SK-N-SH (cell line): ENCODE measurements at places on chromosomes 3 and 15. TPM values are rescaled to one million over a fixed set of nuclear protein-coding genes. Genes with fewer than 3 reads are reported as not detected.

- DNase-seq: peak; percentile 32
Measured at GRCh38 chr3:197283045-197283444, 15.4 kb downstream of the DLG1 start.

Gene MCF2L2
- 0.56 and 0.75 TPM in 2 replicates for polyA plus RNA-seq

Gene GOLGA8R
- polyA plus RNA-seq: 0.76 and 0.86 TPM in 2 replicates

Gene AVEN
- 7.5 and 9.1 TPM in 2 replicates for polyA plus RNA-seq

GRCh38 chr15:59609730-59610712 is 1.6 kb upstream of the GCNT3 start:
- DNase-seq: no peak

Gene ARL6
- 2.6 and 5.1 TPM in 2 replicates for polyA plus RNA-seq

- no peak for DNase-seq
Measured at GRCh38 chr3:120172070-120172469, 77.8 kb upstream of the GSK3B start.

GRCh38 chr3:126134219-126134975 is 46.0 kb downstream of the ALDH1L1 start:
- peak; percentile 87 for DNase-seq

Gene ADAMTS9
- 4.1 and 7.1 TPM in 2 replicates for polyA plus RNA-seq

Gene WNT5A
- polyA plus RNA-seq: 27.1 and 30.7 TPM in 2 replicates

DNA sequence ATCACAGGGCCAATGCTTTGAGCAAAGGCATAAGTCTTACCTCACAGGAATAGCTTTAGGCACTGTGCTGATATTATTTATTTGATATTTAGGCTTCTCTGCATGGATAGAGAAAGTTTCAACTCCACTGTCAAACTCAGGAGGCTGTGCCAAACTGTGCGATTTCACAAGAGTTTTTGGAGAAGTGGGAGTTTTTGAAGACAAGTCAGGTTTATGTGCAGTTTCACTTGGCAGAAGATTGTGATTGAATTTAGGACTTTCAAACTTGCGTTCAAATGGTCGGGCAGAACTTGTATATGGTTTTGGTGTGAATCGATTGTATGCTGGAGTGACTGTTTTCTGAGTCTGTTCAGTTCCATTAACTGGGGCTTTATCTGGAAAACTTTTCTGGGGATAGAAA is 113.7 kb downstream of the TJP1 start:
- no peak for DNase-seq

- no peak for DNase-seq
Measured at GRCh38 chr3:31900583-31900982, 80.5 kb downstream of the OSBPL10 start.

DNA sequence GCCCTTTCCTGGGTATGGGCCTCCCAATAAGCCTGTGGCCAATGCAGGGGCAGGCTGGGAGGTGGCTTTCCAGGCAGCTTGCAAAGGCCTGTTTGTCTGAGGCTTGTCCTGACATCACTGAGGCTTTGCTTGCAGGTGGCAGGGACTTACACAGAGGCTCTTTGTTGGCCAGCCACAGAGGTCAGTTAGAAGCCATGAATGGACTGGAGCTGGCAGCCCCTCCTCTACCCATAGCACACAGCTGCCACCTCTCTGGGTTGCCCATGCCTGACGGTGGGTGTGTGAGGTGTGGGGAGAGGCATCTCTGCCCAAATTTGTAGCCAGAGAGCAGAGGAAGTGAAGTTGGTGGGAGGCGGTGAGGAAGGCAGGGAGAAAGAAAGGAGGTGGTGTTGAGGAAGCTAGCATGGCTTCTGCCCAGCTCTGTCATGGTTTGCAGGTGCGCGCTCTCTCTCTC is 17.1 kb downstream of the LIMD1 start:
- DNase-seq: no peak

DNA sequence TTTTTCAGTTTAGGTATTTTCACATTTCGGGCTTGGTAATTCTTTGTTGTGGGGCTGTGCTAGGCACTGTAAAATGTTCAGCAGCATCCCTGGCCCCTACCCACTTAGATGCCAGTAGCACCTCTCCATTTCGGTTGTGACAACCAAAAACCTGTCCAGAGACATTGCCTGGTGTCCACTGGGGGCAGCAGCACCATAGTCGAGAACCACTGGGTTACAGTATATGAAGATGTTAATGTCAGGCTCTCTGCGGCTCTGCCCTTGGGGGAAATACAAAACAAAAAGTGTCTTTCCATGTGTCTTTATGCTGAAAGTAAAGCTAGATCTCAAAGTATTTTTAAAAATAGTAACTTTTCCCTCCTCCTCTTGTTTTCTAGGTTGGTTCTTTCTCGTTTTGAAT is 177.2 kb downstream of the ITPR1 start:
- peak; percentile 25 for DNase-seq

Gene GABRB3
- 0.10 and 0.75 TPM in 2 replicates for polyA plus RNA-seq

DNA sequence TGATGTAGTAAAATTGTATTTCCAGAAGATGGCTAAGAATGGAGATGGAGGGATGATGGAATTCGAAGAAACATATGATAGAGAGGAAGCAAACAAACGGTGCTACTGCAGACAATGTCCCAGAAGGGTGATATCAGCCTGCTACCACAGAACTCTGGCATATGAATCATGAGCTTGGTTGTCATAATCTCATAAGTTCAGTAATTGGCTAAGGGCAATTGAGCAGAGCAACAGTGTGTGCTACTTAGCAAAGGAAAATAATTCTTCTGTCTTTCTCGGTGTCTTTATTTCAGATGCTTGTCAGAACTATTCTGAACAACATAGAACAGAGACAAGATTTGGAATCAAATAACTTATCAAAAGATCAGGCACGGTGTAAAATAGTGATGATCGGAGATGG is 407.3 kb downstream of the GBE1 start:
- DNase-seq: no peak

- DNase-seq: no peak
Measured at GRCh38 chr3:22632536-22632935, 570.6 kb upstream of the UBE2E2 start.

DNA sequence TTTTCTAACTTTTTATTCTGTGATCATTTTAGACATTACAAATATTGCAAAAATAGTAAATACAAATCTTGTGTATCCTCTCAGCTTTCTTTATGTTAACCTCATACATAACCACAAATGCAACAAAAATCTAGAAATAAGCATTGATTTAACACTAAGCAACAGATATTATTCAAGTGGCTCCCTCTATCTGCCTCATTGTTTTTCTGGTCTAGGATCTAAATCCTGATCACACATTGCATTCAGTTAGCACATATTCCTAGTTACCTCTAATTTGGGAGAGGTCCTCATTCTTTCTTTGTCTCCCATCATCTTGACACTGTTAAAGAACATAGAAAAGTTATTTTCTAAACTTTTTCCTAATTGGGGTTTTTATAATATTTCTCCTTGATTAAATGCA is 1126.0 kb downstream of the ROBO2 start:
- DNase-seq: peak; percentile 8

DNA sequence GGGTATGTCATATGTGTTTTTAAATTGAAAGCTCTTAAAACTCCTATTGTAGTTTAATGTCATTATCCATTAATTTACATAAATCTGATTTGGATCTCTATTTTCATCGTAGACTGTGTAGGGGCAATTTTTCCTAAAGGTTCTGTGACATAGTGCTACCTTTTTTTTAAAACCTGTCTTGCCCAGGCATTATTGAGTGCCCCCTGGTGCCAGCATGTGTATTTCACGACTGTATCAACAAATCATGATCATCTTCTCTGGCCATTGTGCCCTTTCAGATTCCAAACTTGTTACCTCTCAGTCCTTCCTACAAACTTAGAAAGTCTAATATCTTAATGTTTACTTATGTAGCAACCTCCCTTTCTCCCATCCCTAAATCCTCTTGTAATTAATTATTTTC is 97.2 kb upstream of the FLNB start:
- DNase-seq: peak; percentile 22

- DNase-seq: no peak
Measured at GRCh38 chr3:59655418-59656015, 605.7 kb upstream of the CFAP20DC start.

Gene CPN2
- not detected in 2 replicates for polyA plus RNA-seq

GRCh38 chr3:49998326-49998725 is 58.4 kb downstream of the RBM6 start:
- no peak for DNase-seq

DNA sequence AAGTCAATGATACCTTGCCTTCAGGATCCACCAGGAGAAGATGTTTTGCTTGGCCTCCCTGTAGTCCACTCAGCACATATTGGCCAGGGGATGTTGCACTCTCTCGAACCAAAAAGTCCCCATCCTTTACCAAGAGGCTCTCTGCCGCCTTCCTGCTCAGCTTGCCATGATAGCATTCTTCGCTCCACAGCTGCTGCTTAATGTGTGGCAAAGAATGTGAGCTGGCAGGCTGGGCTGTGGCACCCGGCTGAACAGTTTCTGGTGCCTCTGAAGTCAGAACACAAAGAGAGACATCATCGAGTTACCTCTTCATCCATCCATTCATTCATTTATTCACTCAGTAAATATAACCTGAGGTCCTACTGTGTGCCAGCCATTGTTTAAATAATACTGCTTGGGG is 23.9 kb upstream of the CEP152 start:
- no peak for DNase-seq

DNA sequence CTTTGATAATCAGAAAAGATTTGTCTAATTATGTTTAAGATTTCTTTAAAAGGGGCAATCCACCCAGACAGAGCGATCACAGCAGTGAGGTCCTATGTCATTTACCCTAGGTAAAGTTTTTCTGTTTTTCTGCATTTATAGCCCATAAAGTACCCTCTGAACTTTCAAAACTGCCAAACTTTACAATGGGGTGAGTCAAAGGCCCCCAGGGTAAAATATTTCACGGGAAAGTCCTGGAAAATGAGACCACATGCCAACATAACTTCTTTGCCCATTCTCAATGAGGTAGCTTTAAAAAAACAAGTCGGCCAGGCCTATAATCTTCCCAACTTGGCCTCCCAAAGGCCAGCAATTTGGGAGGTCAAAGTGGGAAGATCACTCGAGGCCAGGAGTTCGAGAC is 53.0 kb downstream of the SUCLG2 start:
- DNase-seq: no peak

Gene ZNF80
- polyA plus RNA-seq: not detected in 2 replicates

- DNase-seq: no peak
Measured at GRCh38 chr3:6612034-6612616, 248.8 kb upstream of the GRM7 start.

- no peak for DNase-seq
Measured at GRCh38 chr3:30188713-30189112, 417.7 kb upstream of the TGFBR2 start.
